ENCODE measurements at places on chromosomes 12 and 14.
A peak's percentile ranks its signal among the peaks of the same experiment; 100 is the strongest.

- DNase-seq, result no peak
Observed at GRCh38 chr12:16076970-16077522, 165.9 kb downstream of the DERA start.

DNA sequence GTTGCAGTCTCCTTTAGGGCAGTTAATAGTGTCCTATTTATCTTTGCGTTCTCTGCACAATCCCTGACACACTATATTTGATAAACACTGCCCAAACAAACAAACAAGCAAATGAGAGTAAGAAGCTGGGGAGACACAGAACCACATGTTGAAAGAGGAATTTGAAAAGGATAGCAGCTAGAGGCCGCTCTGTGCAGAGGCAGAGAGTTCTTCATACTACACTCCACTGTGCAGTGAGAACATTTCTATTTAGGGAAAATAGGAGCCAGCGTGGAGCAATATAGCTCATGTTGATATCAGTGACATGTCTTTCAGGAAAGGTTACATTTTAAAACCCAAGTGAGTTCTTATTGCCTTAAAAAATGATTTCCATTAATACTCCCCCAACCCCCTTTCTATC is 140.3 kb upstream of the SEL1L start:
- no peak for DNase-seq

GRCh38 chr12:64806593-64807460 is 17.6 kb upstream of the TBC1D30 start:
- DNase-seq, result no peak

DNA sequence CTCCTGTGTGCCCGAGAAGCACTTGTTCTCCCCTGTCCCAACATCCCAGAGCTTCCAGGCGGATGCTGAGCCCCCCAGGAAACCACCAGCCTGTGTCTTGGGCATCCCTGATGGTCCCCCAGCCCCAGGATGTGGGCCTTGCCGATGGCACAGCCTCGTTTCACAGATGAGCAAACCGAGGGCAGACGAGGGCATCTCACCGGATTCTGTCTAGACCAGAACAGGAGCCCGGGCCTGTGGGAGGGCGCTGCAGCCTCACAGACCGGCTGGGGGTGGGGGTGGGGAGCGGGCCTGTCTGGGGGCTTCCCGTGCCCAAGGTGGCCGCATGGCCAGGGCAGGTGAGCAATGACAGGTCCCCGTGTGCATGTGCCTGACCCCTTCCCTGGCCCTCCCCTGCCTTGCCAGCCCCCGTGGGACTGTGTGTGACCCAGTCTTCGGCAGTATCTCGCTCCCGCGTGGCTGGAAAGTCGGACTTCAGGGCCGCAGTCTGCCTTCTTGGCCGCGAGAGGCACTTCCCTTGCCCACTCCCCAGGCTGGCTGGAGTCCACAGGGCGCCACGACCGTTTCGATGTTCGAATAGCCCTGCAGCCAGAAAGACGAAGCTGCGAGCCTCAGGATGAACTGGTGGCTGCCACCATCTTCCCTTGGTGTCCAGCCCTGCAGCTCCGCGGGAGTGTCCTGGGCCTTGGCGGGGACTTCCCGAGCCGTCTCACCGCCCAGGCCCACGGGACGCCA is 8.9 kb downstream of the RFLNA start:
- no peak for DNase-seq

GRCh38 chr14:23164250-23164649 is 19.2 kb downstream of the SLC7A8 start:
- DNase-seq, result no peak

GRCh38 chr14:65310568-65310967 is 102.0 kb upstream of the FUT8 start:
- no peak for DNase-seq

DNA sequence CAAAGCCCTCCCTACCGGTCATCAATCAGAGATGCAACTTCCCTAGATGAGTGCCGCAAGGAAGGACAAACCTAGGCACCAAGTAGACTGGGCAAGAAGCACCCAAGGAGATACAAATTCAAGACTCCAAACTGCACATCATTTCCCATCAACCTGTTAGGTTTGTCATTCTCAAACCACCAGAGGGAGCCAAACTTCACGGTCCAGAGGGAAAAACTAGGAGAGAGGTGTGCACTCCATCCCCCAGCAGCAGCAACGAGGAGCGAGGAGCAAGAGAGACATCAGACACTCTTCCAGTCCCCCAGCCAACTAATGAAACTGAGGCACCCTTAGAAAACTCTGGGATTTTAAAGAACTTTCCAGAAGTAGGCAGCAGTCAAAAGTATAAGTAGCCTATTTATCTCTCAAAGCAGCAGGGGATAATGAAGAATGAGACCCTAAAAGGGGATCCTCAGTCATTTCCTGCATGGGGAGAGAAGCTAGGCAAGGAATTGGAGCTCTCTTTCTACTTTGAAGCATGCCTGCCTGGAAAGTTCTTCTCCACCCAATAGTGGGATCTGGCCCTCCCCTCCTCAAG is 37.0 kb upstream of the NT5DC3 start:
- peak; percentile 40 for DNase-seq

GRCh38 chr14:67395876-67396189 is 16.1 kb downstream of the PLEK2 start:
- no peak for DNase-seq
